ENCODE measurements at places on chromosomes 11 and 22.
A peak's percentile ranks its signal among the peaks of the same experiment; 100 is the strongest.

GRCh38 chr11:46564459-46564858 lies 29.4 kb downstream of the AMBRA1 start:
- no peak overlapping the region for H3K27ac ChIP-seq
- H3K36me3 ChIP-seq: peaks cover 2% of the 10 kb centered on the region

DNA sequence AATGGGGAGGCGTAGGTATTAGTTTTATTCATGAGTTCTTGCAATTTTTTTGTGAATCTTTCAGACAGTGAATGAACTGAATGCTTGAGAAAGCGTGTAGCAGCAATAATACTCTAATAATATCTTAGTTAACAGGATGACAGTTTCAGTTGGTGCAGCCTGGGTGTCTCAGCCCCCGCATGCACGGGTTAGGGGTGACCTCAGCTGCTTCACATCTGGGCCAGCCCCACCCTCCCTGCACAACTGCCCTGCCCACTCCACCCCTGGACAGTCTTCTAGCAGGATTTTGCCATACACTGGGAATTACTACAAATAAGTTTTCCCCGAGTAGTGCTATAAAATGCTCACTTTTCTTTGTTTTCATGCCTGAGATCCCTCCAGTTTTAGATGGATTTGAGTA lies 83.2 kb downstream of the ST3GAL4 start:
- H3K4me1 ChIP-seq: peaks cover 4% of the 10 kb centered on the region
- H3K27ac ChIP-seq: no peak overlapping the region
- peaks cover 8% of the 10 kb centered on the region for H3K27me3 ChIP-seq
- DNase-seq: no peak
- no peaks in the 10 kb centered on the region for H3K36me3 ChIP-seq
- no peak overlapping the region for H3K4me3 ChIP-seq

- H3K36me3 ChIP-seq: no peaks in the 10 kb centered on the region
- H3K27ac ChIP-seq: no peak overlapping the region
- DNase-seq: no peak
- peaks cover 22% of the 10 kb centered on the region for H3K27me3 ChIP-seq
- no peaks in the 10 kb centered on the region for H3K4me1 ChIP-seq
- H3K4me3 ChIP-seq: no peak overlapping the region
Measured at GRCh38 chr11:18749681-18750319, 23.8 kb upstream of the IGSF22 start.

GRCh38 chr22:41286639-41287091 lies 678 bp upstream of the RANGAP1 start:
- H3K27me3 ChIP-seq: no peaks in the 10 kb centered on the region
- H3K4me3 ChIP-seq: peak overlapping the region; percentile 94
- peaks cover 28% of the 10 kb centered on the region for H3K4me1 ChIP-seq
- H3K36me3 ChIP-seq: peaks cover 19% of the 10 kb centered on the region
- peak overlapping the region; percentile 98 for H3K27ac ChIP-seq

DNA sequence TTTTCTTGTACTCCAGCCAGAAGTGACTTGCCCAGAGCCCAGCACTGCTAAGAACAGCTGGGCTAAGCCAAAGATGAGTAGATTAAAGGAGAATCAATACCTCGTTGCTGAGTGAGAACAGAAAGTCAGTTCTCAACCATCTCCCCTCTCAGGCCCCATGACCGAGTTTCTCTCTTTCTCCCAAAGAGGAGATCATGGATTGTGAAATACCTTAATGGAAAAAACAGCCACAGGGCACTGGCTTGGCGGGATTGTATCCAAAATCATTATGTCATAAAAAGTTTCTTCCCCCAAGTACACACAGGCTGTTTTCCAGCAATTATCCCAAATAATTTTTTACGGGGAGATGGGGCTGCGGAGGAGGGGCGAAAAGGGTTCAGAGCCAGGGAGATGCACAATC lies 111.8 kb upstream of the TMEM45B start:
- no peak overlapping the region for H3K4me3 ChIP-seq
- H3K36me3 ChIP-seq: no peaks in the 10 kb centered on the region
- H3K4me1 ChIP-seq: no peaks in the 10 kb centered on the region
- DNase-seq: no peak
